ENCODE measurements at places on chromosomes 3 and 15.

DNA sequence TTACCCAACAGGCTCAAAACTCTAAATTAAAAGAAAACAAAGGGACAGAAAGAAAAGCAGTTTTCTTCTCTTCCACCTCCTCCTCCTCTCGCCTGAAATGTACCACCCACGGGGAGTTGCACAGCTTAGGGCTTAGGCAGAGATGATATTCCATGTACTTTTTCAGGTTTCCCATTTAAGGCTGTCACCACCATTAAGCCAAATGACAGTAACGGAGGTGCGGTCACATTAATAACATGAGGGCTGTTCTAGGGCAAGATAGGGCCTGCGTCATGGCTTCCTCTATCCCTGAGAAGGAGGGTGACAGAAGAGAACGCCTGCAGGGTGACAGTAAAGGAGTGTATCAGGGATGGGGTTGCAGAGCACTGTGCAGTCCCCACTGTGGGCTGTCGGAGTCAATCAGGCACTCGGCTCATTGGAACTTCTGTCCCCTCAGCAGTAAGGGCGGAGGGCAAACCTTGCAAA is 51.7 kb upstream of the TJP1 start:
- no peak for ATAC-seq

- ATAC-seq, result no peak
These were observed 36.4 kb downstream of the WWTR1 start for GRCh38 chr3:149621218-149622005.

- ATAC-seq, result no peak
These were observed 12.5 kb upstream of the HEG1 start for GRCh38 chr3:125068265-125068664.

DNA sequence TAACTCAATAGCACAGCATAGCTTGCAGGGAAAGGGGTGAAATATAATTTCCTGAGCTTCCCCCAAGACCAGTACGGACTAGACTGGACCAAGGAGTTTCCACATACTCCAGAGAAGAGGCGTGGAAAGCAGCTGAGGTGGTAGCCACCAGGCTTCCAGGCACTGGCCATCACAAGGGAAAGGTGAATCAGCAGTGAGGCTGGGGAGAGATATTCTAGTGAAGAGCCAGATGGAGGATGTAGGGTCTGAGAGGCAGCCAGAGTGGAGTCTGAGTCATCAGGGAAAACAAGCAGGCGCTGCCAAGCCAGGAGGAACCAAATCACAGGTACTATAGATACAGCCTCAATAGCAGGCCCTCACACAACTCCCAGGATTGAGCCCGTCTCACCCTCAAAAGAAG is 9.6 kb upstream of the RASA2 start:
- no peak for ATAC-seq

DNA sequence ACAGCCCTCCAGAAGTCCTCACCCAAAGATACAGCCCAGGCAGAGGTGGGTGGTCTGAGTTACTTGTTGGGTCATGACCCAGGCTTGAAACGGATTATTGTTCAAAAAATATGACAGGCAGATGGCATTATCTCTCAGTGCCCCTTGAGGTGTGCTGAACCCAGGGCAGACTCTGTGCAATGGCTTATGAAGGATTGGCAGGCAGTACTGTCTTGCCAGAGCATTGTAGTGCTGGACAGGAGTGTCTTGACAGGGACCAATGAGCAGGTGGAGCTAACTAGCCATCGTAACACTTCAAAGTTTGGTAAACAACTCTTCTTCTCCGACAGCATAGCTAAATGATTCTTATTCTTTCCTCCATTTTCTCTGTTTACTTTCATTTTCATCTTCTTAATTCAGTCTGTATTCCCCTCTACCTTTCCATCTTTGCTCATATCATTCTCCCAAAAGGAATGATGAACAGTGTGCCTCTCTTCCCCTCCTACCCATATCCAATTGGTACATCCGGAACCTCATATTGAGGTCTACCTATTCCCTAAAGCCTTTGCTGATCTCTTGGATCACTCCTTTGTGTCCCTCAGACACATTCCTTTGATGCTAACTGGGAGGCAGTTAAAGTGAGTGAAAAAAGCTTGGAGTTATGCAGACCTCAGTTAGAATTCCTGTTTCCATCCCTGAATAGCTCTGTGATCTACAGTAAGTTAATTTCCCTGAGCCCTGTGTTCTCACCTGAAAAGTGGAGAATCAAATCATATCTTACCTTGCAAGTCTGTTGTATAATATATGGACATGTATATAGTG is 2.6 kb upstream of the IL20RB start:
- no peak for ATAC-seq

Data from activated CD4-positive, CD25-positive, alpha-beta regulatory T cell treated with anti-CD3 and anti-CD28 coated beads, Interleukin-2, amount 50 U/mL, for 24 hours (primary cell).